ENCODE measurements at places on chromosomes 7 and 10.

- no peak for DNase-seq
Observed at GRCh38 chr7:113289140-113289740, 170.9 kb upstream of the SMIM30 start.

DNA sequence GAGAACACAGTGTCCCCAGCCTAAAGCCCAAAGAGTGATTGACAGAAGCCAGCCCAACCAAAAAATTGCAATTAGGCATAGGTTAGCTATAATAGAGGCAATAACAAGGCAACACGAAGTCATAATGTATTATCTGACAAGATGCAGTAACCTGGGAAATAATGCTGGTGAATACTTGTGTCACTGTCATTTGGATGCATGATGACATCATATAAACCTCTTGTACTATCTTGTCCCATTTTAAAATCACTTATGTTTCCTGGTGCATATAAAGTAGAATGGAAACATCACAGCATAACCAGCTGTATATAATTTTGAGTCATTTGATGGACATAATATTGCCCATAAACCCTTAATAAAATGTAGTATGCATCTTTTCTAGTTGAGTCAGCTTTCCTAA is 1138.3 kb upstream of the LRRTM3 start:
- no peak for DNase-seq

DNA sequence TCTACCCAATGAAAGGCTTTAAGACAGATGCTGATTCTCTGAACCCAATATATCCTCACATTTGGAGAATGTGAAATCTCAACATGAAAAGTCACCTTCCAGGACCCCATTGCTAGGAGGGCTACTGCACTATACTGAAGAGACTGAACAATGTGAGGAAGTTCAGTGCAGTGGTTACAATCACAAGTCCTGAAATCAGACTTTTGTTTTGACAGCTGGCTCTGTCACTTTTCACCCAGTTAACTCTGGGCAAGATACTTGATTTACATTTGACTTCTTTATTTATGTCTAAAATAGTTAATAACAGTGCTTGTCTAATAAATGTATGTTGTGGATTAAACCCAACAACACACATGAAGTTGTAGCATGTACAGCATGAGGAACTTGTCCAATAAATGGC is 14.8 kb upstream of the VWDE start:
- no peak for DNase-seq

- DNase-seq, result no peak
Observed at GRCh38 chr7:43844662-43845061, 24.7 kb downstream of the MRPS24 start.

DNA sequence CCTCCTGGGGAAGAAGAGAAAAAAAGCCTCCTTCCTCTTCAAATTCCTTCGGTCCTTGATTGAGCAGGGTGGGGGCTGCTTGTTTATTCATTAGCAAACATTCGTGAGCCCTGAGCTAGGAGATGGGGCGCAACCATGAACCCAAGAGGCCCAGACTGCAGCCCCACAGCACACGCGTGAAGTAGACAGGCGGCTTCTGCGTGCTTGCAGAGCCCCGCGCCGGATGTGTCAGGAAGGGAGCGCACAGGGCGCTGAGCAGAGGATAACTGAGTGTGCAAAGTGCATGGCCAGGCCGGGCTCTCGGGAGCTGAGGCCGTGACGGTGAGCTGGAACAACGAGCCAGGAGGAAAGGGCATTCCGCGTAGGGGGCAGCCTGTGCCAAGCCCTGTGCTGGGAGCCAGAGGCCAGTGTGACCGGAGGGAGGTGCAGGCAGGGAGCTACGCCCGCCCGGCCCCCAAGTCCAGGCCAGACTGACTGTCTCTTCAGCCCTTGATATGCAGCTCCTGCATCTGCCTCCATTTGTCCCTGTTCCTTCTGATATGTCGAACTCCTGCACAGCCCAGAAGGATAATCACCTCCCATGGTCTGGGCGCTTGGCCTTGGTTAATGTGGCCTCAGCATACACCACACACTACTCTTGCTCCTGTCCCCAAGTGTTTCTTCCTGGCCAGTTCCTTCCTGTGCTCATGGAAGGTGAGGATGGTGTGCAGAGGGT is 4.6 kb downstream of the FOXL3 start:
- DNase-seq, result no peak

DNA sequence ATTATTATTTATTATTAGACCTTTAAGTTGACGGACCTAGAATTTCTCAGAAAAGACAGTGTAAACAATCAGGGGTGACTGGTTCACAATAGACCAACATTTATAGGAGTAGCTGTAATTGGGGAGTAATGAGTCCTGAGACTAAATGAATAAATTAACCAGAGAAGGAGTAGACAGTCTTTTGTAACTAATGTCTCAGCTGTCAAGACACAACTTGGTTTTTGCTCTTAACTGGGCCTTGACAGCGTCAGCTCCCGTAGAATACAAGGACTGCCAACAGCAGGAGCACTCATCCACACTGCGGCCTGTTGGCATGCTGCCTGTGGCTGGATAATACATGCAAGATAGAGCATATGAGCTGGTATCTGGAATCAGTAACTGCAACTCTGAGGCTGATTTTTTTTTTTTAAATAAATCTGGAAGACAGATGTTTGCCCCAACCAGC is 123.9 kb downstream of the CACNA2D1 start:
- DNase-seq, result no peak

- no peak for DNase-seq
Observed at GRCh38 chr10:3074145-3074665, 6.9 kb downstream of the PFKP start.

GRCh38 chr10:86971232-86971991 is 3.1 kb downstream of the ADIRF start:
- DNase-seq, result peak; percentile 85

DNA sequence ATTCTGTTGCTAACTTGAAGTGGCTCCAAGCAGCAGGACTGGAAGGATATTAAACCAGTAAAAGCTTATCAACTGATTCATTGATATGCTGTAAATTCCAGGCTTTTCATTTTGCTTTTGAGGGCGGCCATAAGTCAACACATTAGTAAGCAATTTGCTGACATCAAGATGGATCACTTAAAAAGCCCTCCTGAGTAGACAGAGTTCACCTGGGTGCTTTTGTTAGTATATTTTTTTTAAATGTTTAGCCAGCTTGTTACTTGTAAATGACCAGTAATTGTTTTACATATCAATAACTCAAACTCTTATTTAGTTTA is 26.5 kb downstream of the RNF32 start:
- no peak for DNase-seq

- peak; percentile 54 for DNase-seq
Observed at GRCh38 chr7:2520131-2520760, 672 bp downstream of the LFNG start.

DNA sequence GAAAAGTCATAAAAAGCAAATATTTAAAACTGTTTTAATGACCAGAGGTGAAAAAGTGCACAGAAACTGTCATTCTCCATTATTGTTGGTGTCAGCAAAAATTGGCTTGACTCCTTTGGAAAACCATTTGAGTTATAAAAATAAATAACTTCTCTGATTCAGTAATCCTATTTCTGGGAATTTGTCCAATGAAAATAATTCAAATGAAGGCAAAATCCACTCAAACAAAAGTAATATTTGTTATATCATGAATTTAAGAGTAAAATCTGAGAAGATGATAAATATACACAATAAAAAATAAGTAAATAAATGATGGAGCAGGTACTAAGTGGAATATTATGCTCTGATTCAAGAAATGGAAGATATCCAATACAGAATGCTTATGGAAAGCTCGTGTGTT is 326.6 kb upstream of the KLF6 start:
- no peak for DNase-seq

- no peak for DNase-seq
Observed at GRCh38 chr7:85392789-85393188, 205.9 kb upstream of the SEMA3D start.

GRCh38 chr10:3720228-3721019 is 64.6 kb downstream of the KLF6 start:
- no peak for DNase-seq

GRCh38 chr10:79435271-79436065 is 10.0 kb downstream of the ZCCHC24 start:
- DNase-seq, result no peak

GRCh38 chr7:100159099-100159623 is 638 bp upstream of the TRAPPC14 start:
- DNase-seq, result no peak

GRCh38 chr7:8441106-8441965 is 7.9 kb downstream of the NXPH1 start:
- DNase-seq, result no peak

GRCh38 chr10:125104559-125104958 is 55.8 kb downstream of the CTBP2 start:
- DNase-seq, result no peak

- DNase-seq, result no peak
Observed at GRCh38 chr10:132662186-132662920, 123.6 kb downstream of the NKX6-2 start.
